ENCODE measurements at places on chromosomes 13 and 19.

GRCh38 chr13:44819245-44819644, 170.0 kb downstream of the NUFIP1 start:
- no peak for DNase-seq

GRCh38 chr13:113126265-113127150, 3.9 kb downstream of the F10 start:
- no peak for DNase-seq

GRCh38 chr13:30398601-30399072, 23.7 kb upstream of the UBE2L5 start:
- no peak for DNase-seq

DNA sequence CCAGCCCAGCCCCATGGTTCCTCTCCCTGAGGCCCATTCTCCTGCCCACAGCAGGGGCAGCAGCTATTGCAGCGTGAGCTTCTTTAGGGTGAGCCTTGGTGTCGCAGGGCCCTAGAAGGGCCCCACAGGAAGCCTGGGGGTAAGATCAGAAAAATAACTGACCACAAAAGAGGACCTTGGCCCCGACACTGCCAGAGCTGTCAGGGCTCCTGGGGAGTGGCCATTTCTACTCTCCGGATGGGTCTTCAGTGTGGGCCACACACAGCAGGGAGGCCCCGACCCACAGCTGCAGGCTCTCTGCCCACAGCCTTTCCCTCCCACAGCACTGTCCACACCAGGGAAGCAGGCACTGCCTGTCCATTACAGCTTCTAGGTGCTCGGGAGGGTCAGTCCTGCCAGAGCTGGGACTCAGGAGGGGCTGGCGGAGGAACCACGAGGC, 3.5 kb upstream of the SIGLEC8 start:
- DNase-seq = no peak

- DNase-seq = no peak
Observed at GRCh38 chr13:33260168-33261098, 25.1 kb downstream of the STARD13 start.

GRCh38 chr19:14343286-14343685, 38.0 kb upstream of the ADGRE5 start:
- no peak for DNase-seq

DNA sequence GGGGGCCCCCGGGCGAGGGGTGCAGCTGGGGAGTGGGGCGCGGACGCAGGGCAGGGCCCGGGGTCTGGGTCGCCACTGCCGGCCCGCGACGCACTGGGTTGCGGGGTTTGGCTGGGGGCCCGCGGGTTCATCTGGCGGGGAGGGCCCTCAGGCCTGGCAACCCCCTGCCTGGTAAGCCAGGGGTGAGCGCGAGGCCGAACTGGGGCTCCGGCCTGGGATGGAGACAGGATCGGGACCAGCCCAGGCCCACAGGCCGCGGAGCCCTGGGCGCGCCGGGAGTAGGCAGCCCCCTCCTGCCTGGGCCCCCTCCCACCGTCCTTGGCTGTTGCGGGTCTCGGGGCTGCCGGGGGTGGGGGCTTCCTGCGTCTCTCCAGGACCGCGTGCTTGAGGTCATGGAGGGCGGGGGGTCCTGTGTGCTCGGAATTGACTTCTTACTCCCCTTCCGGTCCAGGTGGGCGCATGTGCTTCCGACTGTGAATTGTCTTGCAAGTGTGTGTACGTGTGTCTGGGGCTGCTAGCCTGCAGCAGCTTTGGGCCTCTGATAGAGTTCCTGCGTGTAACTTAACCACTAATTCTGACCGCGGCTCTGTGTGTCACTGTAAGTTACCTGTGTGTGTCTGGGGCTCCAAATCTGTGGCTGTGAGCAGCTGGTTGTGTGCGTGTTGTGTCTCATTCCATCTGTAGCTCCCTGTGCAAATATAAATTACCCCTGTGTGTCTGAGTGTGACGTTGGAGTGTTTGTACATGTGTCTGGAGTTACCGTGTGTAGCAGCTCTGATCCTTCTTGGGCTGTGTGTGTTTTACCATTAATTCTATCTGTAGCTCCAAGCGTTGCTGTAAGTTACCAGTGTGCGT, 751 bp downstream of the GRAMD1A start:
- no peak for DNase-seq

DNA sequence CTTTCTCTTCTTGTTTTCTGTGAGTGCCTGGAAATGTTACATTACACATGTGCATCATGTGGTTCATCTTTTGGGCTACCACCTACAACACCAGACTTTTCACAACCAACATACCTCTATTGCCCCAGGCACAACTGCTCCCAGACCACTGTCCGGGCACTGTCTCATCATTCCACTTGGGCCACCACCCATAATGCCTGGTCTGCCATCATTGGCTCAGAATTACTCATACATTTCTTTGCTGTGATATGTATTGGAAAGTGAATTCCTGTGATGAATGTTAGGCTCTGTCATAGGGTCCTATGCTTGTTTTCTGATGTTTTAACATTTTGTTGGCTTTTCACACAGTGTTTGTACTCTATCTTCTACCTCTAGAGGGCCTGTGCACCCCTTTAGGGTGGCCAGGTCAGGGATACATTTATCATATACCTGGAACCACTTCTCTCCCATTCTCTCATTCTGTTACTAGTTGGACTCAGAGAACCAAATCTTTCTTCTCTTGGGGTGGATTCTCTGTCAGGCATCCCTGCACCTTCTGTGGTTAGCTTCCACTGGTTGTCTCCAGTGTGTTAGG, 172.8 kb downstream of the NHLRC3 start:
- no peak for DNase-seq

DNA sequence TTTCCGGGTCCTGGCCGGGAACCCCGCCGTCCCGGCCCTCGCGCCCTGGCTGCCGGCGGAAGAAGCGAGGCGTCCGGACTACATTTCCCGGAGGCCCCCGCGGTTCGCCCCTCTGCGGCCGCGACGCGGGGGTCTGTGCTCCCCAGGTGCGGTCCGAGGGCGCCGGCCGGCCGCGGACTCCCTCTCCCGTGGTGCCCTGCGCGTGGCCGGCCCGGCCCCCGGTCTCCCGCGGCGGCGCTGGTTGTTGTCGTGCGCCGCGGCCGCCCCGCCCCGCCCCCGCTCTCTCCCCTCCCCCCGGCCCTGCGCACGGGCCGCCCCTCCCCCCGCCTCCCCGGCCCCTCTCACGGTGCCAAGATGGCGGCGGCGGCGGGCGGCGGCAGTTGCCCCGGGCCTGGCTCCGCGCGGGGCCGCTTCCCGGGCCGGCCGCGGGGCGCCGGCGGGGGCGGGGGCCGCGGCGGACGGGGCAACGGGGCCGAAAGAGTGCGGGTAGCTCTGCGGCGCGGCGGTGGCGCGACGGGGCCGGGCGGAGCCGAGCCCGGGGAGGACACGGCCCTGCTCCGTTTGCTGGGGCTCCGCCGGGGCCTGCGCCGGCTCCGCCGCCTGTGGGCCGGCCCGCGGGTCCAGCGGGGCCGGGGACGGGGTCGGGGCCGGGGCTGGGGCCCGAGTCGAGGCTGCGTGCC, at the start of gene KMT2B:
Gene KMT2B, plus strand, starts transcription at position 339 of the 680 bp plus-strand sequence. Its CDS starts 16 bp downstream, at position 355.
- DNase-seq = no peak

- DNase-seq = no peak
Observed at GRCh38 chr19:12779162-12779993, 4.0 kb upstream of the HOOK2 start.

DNA sequence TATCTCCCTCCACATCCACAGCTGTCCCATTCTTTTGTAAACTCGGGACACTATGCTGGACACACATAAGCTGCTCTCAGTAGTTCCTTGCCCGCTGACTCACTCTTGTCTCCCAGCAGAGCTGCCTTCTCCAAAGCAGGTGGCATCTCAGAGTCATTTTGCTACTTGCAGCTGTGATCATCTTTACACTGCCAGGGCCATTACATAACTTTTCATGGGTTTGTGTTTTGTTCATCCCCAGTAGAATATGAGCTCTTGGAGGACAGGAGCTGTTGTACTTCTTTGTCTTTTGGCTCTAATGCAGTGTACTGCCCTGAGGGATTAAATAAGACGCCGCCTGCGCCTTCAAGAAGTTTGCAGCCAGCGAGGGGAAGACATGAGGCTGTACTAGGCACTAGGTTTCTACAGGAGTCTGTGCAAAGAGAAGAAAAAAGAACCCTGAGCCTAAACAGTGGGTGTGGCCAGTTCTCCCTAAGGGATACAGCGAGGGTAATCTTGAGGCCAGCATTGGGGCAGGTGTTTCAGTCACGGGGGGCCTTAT, 40.8 kb upstream of the GPR183 start:
- DNase-seq = no peak

- no peak for DNase-seq
Observed at GRCh38 chr13:67069117-67069767, 160.9 kb downstream of the PCDH9 start.

DNA sequence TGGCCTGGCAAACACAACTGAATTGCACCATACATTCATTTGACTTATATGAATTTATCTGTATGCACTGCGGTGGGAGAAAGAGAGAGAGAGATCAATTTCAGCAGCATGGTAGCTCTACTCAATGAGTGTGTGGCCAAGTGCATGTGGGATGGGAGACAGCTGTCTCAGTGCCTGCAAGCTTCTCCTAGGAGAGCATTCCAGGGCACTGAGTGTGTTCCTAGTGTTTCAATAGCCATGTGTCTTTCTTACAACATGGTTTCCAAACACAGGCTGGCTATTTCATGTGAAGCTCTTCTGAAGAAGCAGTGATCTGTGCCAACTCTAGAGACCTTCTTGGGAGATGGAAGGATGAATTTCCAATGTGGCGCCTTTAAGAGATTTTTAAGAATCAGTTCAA, 43.5 kb downstream of the NEK5 start:
- no peak for DNase-seq

- no peak for DNase-seq
Observed at GRCh38 chr19:1935484-1936208, 5.3 kb upstream of the CSNK1G2 start.

- peak; percentile 87 for DNase-seq
Observed at GRCh38 chr19:7636691-7637373, at the start of gene STXBP2. TSS of gene STXBP2 (plus strand) at chr19:7637110. CDS start at chr19:7637150, 40 bp downstream.

DNA sequence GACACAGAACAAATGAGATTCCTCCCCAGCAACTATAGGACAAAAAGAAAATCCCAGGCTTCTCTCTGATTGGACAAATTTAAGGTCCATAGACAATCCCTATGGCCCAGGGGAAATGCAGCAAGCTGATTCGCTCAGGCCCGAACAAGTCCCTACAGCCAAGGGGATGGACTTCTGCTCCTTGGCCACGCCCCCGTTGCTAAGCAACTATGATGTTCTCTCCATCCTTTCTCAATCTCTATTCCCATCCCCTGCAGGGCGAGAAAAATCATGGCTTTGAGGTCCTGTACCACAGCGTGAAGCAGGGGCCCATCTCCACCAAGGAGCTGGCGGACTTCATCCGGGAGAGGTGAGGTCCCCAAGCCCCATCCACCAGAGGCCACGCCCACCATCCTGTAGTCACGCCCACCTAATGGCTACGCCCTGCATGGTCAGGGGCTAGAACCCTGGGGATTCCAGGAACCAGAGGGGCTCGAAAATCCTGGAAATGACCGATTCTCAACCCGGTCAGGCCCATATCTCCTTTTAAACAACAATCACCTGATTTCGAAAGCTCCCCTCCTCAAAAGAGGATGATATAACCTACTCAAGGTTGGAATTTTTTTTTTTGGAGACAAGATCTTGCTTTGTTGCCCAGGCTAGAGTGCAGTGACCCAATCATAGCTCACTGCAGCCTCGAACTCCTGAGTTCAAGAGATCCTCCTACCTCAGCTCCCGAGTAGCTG, 11.4 kb downstream of the FCHO1 start:
- DNase-seq = no peak

GRCh38 chr13:94433055-94433961, 46.2 kb downstream of the DCT start:
- no peak for DNase-seq

DNA sequence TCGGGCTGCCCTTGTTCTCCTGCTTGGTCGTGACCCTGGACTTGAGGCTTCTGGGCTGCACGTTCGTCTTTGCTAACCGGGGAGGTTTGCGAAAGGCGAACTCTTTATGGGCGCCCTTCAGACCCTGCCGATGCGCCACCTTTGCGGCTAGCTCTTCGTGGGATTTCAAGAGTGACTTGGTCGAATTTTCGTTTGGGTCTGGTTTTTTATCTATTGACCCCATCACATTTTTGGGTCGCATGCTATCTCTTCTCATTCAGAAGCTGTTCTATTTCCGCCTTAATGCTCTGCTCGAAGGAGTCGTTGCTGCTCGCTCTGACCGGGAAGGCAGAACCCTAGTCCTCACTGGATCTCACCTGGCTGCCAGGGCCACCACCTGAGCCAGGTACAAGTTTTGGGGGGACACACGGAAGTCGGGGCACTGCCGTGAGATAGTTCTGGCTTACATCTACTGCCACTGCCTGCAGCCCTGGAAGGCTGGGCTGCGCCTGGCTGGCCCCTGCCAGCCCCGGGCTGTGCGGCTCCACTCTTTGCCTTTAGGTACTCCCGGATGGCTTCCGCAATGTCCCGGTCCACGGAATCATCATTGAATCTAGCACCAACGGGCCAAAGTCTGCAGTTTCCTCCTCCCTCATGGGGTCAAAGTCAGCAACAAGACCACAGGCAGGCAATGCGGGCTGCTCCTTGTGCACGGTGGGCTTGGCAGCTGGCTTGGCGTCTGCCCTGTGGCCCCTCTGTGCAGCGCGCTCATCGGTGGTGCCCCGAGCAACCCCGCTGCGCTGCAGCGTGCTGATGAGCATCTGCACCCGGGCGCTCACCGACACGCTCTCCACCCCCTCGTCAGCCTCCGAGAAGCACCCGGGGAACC, 16.2 kb downstream of the RB1 start:
- no peak for DNase-seq

DNA sequence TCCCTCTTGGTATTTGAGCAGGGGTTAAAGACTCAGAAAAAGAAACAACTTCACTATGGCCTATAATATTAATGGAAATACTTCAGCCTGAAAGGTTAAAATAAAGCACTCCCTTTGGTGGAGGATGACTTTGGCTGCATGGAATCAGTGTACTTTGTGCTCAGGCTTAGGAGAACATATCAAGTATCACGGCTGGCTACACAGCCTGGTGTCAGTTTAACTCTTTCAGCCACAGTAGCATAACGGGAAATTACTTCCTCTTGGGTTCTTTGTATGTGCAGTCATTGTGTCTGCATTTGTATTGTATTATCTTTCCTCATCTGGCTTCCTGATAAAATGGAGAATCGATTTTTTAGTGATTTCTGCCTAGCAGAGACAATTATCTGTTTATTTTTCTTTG, 239.0 kb downstream of the GGACT start:
- no peak for DNase-seq

DNA sequence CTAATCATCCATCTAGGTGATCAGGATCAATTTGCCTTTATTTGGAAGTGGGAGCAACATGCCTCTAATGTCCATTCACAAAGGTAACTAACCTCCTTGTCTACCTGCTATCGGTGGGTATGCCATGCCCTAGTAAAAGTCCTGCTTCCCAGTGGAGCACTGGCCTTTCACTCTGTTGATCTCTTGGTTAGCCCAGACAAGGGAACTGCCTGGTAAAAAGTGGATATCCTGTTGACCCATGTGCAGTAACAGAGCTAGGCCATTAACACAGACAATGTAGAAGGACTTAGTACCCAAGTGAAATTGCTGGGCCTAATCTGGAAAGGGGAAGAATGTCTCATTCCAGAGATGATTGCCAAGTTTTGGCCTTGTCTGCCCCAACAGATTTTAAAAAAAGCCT, 171.5 kb upstream of the CSNK1A1L start:
- no peak for DNase-seq

GRCh38 chr19:8355631-8356402, 8.1 kb upstream of the ANGPTL4 start:
- DNase-seq = no peak

All from stimulated activated CD8-positive, alpha-beta memory T cell treated with anti-CD3 and anti-CD28 coated beads, Interleukin-4, amount 100 ng/mL, for 1 hour (primary cell).